Cortex of kidney (tissue), 1 donor: ENCODE measurements at places on chromosomes 13 and 19.

GRCh38 chr13:113863524-113864272 is at the start of gene GAS6:
Gene GAS6 (minus strand): TSS chr13:113864076. CDS start chr13:113863920, 156 bp downstream.
- no peak for DNase-seq

- no peak for DNase-seq
Measured at GRCh38 chr19:14055396-14055795, 6.5 kb downstream of the PALM3 start.

DNA sequence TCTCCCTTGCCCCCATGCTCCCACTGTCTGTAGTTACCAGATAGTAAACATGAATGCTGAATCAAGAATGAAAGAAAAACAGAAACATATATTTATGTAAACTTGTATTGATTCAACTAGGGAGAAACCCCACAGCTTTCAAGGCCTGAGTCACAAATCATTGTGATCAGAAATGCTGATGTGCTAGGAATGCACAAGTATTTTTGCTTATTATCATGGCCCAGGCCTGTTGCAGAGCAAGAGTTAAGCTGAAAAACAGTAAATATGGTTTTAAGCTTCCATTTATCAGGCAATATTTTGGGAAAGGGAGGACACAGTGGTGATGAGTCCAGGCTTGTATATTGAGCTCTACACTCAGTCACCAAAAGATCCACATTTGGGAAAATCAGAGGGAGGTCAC is 669.6 kb downstream of the DIAPH3 start:
- no peak for DNase-seq

GRCh38 chr13:48146636-48147035 is 51.7 kb upstream of the MED4 start:
- DNase-seq = no peak

DNA sequence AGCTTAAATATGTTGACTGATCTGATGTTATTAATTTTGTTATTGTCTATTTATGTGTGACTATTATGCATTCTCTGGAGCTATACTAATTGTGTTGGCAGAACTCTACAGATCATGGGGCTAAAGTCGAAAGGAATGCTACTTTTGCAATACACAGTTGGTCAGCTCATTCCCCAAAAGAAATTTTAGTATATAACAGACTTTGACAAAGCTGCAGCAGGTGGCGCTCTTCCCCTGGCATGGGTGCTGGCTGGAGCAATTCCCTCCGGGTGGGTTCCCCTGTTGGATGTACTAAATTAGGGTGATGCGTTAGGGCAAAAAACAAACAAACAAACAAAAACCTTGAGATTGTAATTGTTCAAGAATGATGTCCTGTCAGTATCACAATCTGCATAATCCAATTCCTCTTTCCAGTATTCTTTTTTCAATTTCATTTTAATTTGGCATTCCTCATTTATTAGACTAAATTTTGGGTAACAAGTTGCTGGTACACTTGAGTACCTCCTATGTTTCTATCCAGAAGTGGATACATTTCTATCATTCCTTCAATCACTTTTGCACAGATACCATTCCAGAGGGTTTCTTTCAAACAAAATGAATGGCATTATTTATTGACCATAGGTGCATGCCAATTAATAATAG is 322.8 kb upstream of the EDNRB start:
- no peak for DNase-seq

- no peak for DNase-seq
Measured at GRCh38 chr13:45943965-45944364, 92.4 kb upstream of the SIAH3 start.

DNA sequence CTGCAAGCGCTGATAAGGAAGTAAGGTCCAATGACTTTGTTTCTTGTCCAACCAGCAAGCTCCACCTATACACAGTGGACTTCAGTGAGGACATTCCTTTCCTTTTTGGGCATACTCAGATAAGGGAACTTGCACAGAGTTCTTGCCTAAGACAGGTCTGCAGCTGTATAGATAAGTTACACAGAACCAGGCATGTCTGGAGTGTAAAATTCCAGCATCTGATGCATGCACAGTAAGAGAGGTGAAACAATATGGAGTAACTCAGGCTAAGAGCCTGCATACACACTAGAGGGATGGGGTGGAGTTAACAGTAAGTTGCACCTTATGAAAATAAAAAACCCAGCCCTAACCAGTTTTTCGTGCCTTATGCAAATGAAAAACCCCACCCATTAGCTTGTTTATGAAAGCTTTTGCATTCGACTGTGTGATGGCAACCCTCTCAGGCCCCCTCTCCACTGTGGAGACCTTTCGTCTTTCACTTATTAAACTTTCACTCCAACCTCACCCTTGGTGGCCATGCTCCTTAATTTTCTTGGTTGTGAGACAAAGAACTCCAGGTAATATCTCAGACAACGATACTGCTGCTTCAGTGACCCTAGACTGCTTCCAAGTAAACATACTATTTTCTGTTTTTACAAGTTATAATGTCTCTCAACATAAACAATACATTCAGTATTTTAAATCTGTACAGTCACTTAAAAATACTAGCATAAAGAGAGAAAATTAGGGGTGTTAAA is 2859.0 kb upstream of the PCDH20 start:
- DNase-seq = no peak

DNA sequence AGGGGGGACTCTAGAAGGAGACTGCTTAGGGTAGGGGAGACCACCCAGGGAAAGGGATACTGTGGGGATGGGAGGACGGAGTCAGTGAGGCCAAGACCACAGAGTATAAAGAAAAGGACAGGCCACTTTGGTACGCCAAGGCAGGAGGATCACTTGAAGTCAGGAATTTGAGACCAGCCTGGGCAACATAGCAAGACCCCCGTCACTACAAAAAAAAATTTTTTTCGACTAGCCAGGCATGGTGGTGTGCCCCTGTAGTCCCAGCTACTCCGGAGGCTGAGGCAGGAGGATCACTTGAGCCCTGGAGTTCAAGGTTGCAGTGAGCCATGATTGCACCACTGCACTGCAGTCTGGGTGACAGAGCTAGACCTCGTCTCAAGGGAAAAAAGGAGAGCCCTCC is 6.6 kb downstream of the IFNL3 start:
- DNase-seq = no peak

GRCh38 chr13:93466502-93467036 is 240.0 kb downstream of the GPC6 start:
- DNase-seq = no peak

DNA sequence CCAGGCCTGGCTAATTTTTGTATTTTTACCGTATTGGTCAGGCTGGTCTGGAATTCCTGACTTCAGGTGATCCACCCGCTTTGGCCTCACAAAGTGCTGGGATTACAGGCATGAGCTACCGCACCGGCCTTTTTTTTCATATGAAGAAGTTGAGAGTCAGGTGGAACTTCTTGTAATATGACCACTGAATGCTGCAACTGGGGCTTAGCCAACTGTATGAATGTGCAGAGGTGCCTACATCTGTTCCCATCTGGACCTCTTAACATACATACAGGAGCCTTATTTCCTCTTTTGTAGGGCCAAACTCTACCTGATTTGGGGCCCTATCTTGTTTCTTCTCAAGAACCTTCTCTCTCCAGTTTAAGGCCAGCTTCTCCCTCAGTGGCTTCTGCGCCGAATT is 11.9 kb upstream of the GGACT start:
- DNase-seq = no peak

DNA sequence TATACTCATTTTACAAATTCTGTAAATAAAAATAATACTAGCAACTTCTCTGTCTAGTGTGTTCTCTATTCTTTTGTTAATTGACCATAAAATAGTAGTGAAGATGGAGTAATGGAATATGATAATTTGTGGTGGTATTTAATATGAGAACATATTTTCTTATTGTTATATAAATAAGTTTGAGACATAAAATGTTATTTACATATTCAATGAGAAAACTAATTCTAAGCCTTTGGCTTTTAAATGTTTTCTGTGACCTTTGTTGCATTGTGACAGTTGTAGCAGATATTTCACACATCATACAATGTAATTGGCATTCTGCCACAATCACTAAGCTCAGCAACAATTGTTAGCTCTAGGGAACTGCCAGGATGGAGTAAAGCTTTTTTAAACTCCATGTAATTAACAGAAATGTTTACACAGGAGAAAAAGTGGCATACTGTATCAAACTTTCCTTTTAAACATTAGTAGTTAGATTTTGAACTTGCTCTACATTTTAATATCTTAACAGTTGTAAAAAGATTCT is 562.1 kb upstream of the PCDH9 start:
- DNase-seq = no peak

- no peak for DNase-seq
Measured at GRCh38 chr13:112215871-112216270, 148.9 kb downstream of the SOX1 start.

GRCh38 chr19:6729573-6730152 is 7.7 kb downstream of the GPR108 start:
- DNase-seq = no peak

DNA sequence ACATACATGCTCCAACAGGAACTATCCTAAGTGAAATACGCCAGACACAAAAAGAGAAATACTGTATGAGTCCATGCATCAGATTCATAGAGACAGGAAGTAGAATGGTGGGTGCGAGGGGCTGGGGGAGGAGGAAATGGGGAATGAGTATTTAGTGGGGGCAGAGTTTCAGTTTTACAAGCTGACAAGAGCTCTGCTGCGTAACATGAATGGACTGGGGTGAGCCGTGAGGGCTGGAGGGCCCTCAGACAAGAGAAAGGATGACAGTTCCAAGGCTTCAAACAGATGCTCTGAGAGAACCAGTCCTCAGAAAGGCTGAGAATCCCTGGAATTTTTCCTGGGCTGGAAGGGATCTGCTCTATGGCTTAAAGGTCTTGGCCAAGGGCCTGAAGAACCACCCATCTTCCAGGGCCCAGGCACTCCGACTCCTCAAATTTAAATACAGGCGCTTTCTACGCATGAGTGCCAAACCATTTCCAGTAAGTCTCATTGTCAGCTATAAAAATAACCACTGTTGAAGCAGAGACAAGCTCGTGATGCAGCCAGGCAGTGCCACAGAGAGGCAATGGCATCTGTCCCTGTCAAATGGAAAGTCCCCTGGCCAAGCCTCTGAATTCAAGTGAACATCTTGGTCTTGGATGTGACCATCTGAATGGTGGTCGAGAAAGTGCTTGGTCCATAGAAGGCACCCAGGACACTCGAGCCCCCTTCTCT is 17.5 kb downstream of the KLF2 start:
- DNase-seq = no peak

- DNase-seq = no peak
Measured at GRCh38 chr13:21719463-21719862, 48.6 kb downstream of the FGF9 start.

- no peak for DNase-seq
Measured at GRCh38 chr19:46678110-46678732, 17.2 kb upstream of the DACT3 start.
